ENCODE measurements at places on chromosomes 11 and 22.

DNA sequence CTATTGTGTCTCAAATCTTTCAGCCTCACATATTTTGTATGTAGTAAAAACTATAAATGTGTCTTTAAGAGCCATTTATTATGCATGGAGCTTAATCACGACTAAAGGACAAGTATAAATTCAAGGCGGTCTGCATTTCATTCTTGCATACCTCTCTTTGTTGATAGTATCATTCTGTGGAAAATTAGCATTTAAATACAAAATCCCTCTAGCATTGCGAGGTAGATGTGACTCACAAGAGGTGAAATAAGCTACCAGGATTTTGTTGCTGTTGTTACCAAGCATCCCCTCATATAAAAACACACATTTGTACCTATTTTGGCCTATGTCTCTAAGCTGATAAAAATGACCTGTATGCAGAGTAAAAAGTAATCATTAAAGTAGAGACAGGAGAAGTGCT lies 537.4 kb upstream of the LUZP2 start:
- DNase-seq: no peak

DNA sequence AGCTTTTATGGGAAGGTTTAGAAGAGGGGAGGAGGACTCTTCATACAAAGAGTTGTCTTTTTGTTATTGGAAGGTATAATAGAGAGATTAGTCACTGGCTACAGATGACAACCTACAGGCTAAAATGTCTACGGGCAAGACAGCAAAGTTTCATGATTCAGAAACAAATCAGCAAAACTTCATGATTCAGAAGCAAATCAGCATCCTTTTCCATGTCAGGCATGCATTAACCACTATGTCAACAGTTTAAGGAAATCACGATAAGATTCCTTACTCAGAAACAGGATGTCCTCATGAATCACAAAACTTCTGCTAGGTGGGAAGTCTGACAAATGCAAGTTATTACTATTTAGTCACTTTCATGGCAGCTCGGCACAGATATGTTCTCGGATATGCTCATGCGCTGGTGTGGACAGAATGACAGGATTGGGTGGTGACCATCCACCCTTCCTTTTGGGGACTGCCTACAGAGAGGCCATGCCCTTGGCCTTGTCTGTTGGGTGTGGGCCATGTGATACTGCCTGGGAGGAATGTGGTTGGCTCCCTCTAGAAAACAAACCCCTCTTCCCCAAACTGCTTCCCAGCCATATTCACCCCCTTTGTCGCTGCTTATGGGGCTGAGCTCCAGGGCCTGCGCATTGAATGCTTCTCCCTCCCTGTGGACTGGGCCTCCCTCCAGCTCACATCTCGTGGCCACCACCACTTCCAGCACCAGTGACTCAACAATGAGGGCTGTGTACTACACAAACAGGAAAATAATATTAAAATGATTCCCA lies 10.1 kb downstream of the C11orf91 start:
- no peak for DNase-seq

DNA sequence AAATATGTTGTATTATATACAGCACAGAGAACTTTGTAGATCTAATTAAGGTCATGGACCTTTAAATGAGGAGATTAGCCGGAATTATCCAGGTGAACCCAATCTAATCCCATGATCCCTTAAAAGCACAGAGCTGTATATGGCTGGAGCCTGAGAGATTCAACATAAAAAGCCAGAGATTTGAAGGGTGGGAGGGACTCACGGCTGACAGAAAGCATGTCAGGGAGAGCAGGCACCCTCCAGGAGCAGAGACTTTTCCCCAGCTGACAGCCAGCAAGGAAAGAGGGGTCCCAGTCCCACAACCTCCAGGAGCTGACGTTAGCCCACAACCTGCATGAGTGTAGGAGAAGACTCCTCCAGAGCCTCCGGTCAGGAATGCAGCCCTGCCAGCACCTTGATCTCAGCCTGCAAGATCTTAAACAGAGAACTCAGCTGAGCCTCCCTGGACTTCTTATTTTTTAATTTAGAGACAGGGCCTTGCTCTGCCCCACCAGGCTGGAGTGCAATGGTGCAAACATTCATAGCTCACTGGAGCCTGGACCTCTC lies 20.0 kb upstream of the ADA2 start:
- no peak for DNase-seq

DNA sequence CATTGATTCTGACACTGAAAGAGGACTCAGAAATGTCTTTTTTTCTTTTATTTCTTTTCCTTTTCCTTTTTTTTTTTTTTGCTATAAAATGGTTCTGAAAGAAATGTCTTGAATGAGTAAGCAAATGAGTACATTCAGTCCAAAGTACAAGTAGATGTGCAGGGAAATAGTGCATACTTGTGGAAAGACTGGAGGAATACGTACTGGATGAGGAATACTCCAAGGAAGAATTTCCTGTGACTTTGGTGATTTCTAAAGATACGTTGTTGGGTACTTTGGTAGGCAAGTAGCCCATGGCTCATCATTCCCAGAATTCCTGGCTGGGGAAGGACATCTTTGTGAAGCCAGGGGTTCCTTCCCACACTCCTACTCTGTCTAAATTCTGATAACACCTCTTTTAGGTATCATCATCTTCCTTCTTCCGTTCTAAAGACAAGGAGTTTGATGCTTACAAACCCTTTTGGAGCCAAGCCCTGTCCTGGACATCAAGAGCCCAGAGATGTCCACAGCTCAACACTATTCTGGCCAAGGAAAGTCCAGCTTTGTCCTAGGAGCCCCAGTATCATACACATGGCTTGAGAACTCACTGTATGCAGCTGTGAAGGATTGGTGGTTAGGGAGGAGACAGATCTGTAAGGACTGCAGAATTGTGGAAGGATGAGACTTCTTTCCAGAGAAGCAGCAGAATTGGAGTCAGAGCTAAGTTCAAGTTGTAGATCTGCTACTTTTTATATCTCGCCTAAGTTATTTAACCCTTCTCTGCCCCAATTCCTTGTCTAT lies 4.8 kb upstream of the NUP98 start:
- DNase-seq: no peak

GRCh38 chr22:20031732-20032406 lies 11.0 kb downstream of the TANGO2 start:
- no peak for DNase-seq
